Large intestine (tissue), 12 donors: ENCODE measurements at places on chromosomes 1 and 21.

- H3K4me3 ChIP-seq = no peak overlapping the region
- H3K27me3 ChIP-seq = no peaks in the 10 kb centered on the region
- DNase-seq = peak; percentile 19
- peak overlapping the region; percentile 36 for H3K27ac ChIP-seq
- peaks cover 19% of the 10 kb centered on the region for H3K36me3 ChIP-seq
These were observed 28.3 kb downstream of the SCP2 start for GRCh38 chr1:52955129-52955970.

DNA sequence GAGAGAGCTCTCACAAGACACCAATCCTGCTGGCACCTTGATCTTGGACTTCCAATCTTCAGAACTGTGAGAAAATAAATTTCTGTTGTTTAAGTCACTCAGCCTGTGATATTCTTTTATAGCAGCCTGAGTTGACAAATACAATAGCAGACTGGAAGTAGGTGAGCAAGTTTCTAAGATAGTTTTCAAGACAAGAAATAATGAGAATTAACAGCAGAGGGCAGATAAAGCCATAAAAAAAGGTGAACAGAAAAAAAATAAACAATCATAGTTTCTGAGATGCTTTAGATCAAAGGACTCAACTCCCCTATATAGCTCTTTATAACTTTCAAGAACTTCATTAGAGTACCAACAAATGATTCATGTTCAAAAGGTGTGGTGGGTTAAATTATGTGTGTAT is 119.8 kb downstream of the PLPPR5 start:
- no peaks in the 10 kb centered on the region for H3K36me3 ChIP-seq
- no peaks in the 10 kb centered on the region for H3K27me3 ChIP-seq
- H3K4me3 ChIP-seq = no peak overlapping the region
- DNase-seq = no peak
- no peaks in the 10 kb centered on the region for H3K4me1 ChIP-seq

DNA sequence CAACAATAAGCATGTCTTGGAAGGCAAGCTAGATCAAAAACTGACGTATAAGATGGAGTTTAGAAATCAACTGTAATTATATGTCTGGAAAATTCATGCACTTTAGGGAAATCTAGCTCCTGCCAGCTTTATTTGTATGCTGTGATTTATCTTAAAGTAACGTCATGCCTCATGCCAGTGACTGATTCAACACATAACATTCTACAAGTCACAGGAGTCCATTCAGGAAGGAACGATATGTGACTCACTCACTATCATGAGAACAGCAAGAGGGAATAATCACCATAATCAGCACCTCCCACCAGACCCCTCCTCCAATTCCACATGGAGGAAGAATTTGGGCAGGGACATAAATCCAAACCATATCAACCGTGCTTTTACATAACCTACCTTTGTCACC is 682.4 kb upstream of the ADAMTS5 start:
- no peaks in the 10 kb centered on the region for H3K27me3 ChIP-seq
- no peak overlapping the region for H3K27ac ChIP-seq
- H3K36me3 ChIP-seq = no peaks in the 10 kb centered on the region
- H3K4me3 ChIP-seq = no peak overlapping the region

GRCh38 chr1:218664385-218665170 is 319.4 kb downstream of the TGFB2 start:
- no peak overlapping the region for H3K4me3 ChIP-seq
- no peaks in the 10 kb centered on the region for H3K36me3 ChIP-seq
- H3K27ac ChIP-seq = no peak overlapping the region
- DNase-seq = no peak
- no peaks in the 10 kb centered on the region for H3K4me1 ChIP-seq
- H3K27me3 ChIP-seq = no peaks in the 10 kb centered on the region

GRCh38 chr1:204343802-204344201 is 15.9 kb downstream of the PLEKHA6 start:
- no peak for DNase-seq
- H3K36me3 ChIP-seq = peaks cover 6% of the 10 kb centered on the region
- peaks cover 56% of the 10 kb centered on the region for H3K4me1 ChIP-seq
- H3K27me3 ChIP-seq = no peaks in the 10 kb centered on the region
- no peak overlapping the region for H3K27ac ChIP-seq

- H3K36me3 ChIP-seq = no peaks in the 10 kb centered on the region
- H3K27ac ChIP-seq = no peak overlapping the region
- H3K27me3 ChIP-seq = no peaks in the 10 kb centered on the region
These were observed 21.3 kb upstream of the S100A10 start for GRCh38 chr1:152014943-152015342.

- H3K27ac ChIP-seq = no peak overlapping the region
- no peaks in the 10 kb centered on the region for H3K4me1 ChIP-seq
- H3K27me3 ChIP-seq = no peaks in the 10 kb centered on the region
- no peak for DNase-seq
- no peak overlapping the region for H3K4me3 ChIP-seq
These were observed 38.7 kb downstream of the AMY1C start for GRCh38 chr1:103788377-103788776.

DNA sequence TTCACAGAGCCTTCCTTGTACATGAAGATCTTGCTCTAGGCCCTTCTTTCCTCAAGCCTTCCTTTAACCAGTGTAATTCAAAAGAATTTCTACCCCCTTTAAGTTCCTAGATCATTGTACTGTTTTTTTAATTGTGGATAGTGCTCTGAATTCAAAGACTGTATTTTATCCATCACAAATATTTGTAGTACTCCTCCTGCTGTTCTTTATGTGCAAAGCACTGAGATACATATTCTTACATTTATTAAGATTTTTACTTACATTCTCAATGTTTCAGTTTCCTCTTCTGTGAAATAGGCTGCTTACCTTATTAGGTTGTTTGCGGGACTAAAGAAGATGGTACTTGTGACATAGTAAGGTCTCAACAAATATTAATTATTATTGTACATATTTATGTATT is 168.8 kb upstream of the PDE4B start:
- H3K27ac ChIP-seq = no peak overlapping the region
- no peak overlapping the region for H3K4me3 ChIP-seq
- H3K27me3 ChIP-seq = no peaks in the 10 kb centered on the region
- DNase-seq = no peak

- H3K4me1 ChIP-seq = no peaks in the 10 kb centered on the region
- H3K4me3 ChIP-seq = no peak overlapping the region
- H3K27ac ChIP-seq = no peak overlapping the region
- H3K27me3 ChIP-seq = no peaks in the 10 kb centered on the region
- DNase-seq = no peak
These were observed 9.0 kb upstream of the TBX19 start for GRCh38 chr1:168271636-168272035.

DNA sequence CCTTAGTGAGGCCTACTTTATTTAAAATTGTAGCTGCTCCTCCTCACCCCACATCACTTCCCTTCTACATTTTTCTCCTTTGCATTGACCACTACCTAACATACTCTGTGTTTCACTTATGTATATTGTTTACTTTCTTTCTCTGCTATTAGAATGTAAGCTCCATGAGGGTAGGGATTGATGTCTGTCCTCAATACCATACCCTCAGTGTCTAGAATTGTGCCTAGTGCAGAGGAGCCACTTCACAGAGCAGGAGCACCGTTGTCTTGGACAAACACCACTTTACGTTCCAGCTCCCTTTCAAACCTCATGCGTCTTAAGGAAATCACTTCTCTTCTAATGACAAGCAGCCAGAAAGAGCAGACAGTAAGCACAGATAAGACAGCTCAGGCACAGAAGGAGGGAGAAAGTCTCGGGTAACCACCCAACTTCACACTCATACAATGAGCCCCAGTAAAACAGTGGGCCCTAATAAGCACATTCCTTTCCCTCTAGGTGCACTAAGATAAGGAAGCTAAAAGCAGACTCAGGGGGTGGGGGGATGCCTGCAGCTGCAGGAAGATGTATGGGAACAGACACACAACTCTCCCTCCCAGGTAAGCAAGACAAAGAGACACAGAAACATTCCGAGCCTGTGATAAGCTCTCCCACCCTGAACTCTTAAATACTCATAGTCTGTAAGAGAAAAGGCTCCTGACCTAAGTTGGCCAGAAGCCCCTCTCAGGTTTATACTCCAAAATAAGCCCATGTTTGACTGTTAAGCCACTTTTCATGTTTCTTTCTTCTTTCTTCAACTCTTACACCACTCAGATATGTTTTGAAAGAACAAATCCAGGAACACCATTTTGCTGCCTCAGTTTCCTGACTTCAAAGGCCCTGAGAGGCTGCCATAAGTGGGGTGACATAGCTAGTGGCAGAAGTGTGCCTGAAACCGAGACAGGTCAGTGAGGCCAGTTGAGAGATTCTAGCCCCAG is 7.1 kb upstream of the PLEKHM2 start:
- H3K27me3 ChIP-seq = no peaks in the 10 kb centered on the region
- no peaks in the 10 kb centered on the region for H3K36me3 ChIP-seq
- H3K4me1 ChIP-seq = peaks cover 9% of the 10 kb centered on the region
- no peak overlapping the region for H3K27ac ChIP-seq
- H3K4me3 ChIP-seq = no peak overlapping the region

GRCh38 chr1:192958871-192959270 is 100.3 kb downstream of the UCHL5 start:
- DNase-seq = no peak
- no peak overlapping the region for H3K27ac ChIP-seq
- H3K27me3 ChIP-seq = no peaks in the 10 kb centered on the region
- H3K4me3 ChIP-seq = no peak overlapping the region

DNA sequence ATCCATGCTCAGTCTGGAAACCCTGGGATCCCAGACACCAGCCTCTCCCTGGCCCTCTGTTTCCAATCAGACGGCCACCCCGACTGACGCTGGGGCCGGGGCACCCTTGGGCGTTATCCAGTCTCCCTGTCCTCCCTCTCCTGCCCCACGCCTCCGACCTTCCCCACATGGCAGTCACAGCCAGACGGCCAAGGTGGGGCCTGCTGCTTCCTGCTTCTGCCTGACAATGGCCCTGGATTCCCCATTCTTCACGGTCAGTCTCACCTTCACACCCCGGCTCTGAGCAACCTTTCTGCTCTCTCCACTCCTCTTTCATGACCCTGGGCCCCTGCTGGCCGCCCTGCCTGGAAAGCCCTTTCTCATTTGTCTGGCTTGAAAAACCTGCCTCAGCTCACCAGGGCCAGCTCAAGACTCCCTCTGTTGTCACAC is 6.6 kb downstream of the GNG4 start:
- no peak for DNase-seq
- H3K4me3 ChIP-seq = no peak overlapping the region
- peaks cover 5% of the 10 kb centered on the region for H3K4me1 ChIP-seq
- H3K27ac ChIP-seq = no peak overlapping the region
- peaks cover 1% of the 10 kb centered on the region for H3K27me3 ChIP-seq

DNA sequence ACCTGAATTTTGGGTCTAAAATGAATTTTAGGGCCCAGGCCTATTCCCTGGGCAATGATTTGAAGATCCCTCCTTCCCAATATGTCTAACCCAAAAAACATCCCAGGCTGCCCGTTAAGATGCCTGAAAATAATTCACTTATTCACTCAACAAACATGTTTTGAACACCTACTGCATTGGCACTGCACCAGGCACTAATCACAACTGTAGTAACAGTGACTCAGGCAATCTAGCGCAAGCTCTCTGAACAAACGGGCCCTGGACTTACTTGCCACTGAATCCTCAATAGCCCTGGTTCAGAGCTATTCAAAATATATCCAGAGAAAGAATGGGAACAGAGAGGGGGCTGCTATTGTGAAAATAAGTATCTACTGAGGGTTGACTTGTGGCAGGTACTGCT is 4.2 kb downstream of the CD244 start:
- peaks cover 6% of the 10 kb centered on the region for H3K4me1 ChIP-seq
- H3K36me3 ChIP-seq = no peaks in the 10 kb centered on the region
- H3K4me3 ChIP-seq = no peak overlapping the region
- DNase-seq = no peak
- no peak overlapping the region for H3K27ac ChIP-seq

DNA sequence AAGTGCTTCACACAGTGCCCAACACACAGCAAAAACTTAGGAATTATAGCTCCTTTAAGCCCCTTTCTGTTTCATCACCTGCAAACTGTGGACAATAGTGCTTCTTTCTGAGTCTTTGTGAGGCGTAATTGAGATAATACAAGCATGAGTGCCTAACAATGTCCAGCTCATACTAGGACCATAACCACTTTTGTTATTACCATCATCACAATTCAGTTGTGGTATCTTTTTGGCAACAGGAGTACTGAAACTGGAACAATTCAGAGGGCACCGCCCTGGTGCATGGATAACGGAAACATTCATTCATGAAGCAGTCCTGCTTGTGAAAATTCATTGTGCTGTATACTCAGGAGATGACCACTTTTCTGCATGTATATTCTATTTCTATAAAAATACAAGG is 18.2 kb downstream of the DNAJC11 start:
- no peak overlapping the region for H3K27ac ChIP-seq
- H3K4me3 ChIP-seq = no peak overlapping the region
- DNase-seq = no peak
- H3K4me1 ChIP-seq = no peaks in the 10 kb centered on the region

DNA sequence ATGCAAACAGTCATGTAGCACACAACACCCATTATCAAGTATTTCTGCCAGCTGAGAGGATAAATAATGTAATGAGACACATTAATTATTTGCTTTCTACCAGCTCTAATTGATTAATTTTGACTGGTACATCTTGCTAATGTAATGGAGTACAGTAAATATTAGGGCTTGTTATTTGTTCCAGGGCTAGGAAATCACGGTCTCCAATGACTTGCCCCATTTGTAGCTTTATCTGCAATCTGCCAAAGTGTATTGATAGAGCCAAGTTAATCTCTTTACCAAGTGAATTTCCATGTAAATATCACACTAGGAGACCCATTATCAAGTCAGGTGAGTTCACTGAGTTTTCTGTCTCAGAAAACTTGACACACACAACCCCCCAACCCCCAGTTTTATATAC is 55.1 kb downstream of the RGS13 start:
- no peaks in the 10 kb centered on the region for H3K36me3 ChIP-seq
- no peaks in the 10 kb centered on the region for H3K27me3 ChIP-seq

- no peak overlapping the region for H3K4me3 ChIP-seq
- no peaks in the 10 kb centered on the region for H3K36me3 ChIP-seq
- peaks cover 16% of the 10 kb centered on the region for H3K4me1 ChIP-seq
- H3K27ac ChIP-seq = peak overlapping the region; percentile 19
These were observed 5.1 kb upstream of the TMCO4 start for GRCh38 chr1:19804831-19805251.

- peaks cover 42% of the 10 kb centered on the region for H3K4me1 ChIP-seq
- H3K27me3 ChIP-seq = no peaks in the 10 kb centered on the region
- no peaks in the 10 kb centered on the region for H3K36me3 ChIP-seq
- H3K27ac ChIP-seq = peak overlapping the region; percentile 47
- DNase-seq = peak; percentile 92
These were observed 47.6 kb upstream of the PPP2R5A start for GRCh38 chr1:212237651-212238050.

GRCh38 chr1:182406012-182406411 is 5.5 kb upstream of the TEDDM1 start:
- no peak for DNase-seq
- H3K4me3 ChIP-seq = no peak overlapping the region
- H3K27ac ChIP-seq = no peak overlapping the region

- no peak for DNase-seq
- no peak overlapping the region for H3K27ac ChIP-seq
- H3K27me3 ChIP-seq = no peaks in the 10 kb centered on the region
- H3K36me3 ChIP-seq = peaks cover 44% of the 10 kb centered on the region
These were observed 8.7 kb downstream of the CSF1 start for GRCh38 chr1:109919303-109919702.
